Hepatic stellate cell (primary cell): ENCODE measurements at places on chromosomes 5 and 9.

- DNase-seq, result no peak
Measured at GRCh38 chr5:77449981-77450380, 42.1 kb downstream of the WDR41 start.

GRCh38 chr5:87069974-87070608 is 197.6 kb upstream of the RASA1 start:
- peak; percentile 8 for DNase-seq

- DNase-seq, result no peak
Measured at GRCh38 chr5:124952079-124952478, 205.6 kb upstream of the ZNF608 start.

DNA sequence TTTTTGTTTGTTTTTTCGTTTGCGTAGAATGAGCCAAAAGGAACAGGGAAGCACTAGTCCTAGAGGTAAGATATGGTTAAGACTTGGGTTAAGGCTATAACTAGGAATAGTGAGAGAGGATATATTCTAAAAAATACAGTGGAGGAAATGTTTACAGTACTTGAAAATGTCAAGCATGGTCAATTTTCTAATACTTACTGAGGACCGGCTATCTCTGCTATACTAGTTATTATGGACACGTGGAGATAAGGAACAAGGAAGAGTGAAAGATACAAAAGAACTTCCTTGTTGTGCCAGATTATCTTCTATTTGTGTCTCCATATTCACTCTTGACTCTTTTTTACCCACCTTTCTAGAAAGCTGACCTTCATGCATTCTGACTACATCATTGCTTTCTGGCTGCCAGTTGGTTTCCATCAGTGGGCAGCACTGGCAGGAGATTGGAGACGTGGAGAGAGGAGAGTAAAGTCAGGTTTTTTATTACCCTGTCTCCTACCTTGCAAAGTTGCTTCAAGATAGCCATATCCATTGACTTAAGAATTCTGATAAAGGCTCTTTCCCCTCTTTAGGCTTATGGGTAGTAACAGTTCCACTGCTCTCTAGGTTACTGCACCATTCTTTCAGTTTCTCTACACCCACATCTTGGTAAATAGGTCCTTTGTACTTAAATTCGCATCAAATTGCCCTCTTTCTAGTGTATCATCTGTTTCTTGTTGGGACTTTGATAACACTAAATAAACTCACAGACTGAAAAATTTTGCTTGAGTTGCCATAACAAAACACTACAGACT is 9.0 kb upstream of the RFX3 start:
- no peak for DNase-seq

- DNase-seq, result no peak
Measured at GRCh38 chr9:19651681-19652080, 137.2 kb downstream of the SLC24A2 start.

- no peak for DNase-seq
Measured at GRCh38 chr9:131087354-131087893, 8.9 kb upstream of the AIF1L start.

GRCh38 chr9:111984086-111984802 is 87.6 kb downstream of the UGCG start:
- DNase-seq, result no peak

- no peak for DNase-seq
Measured at GRCh38 chr9:89477811-89478630, 19.9 kb downstream of the SEMA4D start.

- DNase-seq, result no peak
Measured at GRCh38 chr5:84373506-84373905, 11.2 kb downstream of the EDIL3 start.

- DNase-seq, result no peak
Measured at GRCh38 chr5:136079195-136079985, 50.6 kb downstream of the TGFBI start.
